Astrocyte (in vitro differentiated cells and primary cell): ENCODE measurements at places on chromosomes 3 and 15. TPM values are rescaled to one million over a fixed set of nuclear protein-coding genes. Genes with fewer than 3 reads are reported as not detected.

GRCh38 chr3:139281522-139282196 is 62.2 kb upstream of the MRPS22 start:
- peak; percentile 13 for DNase-seq

DNA sequence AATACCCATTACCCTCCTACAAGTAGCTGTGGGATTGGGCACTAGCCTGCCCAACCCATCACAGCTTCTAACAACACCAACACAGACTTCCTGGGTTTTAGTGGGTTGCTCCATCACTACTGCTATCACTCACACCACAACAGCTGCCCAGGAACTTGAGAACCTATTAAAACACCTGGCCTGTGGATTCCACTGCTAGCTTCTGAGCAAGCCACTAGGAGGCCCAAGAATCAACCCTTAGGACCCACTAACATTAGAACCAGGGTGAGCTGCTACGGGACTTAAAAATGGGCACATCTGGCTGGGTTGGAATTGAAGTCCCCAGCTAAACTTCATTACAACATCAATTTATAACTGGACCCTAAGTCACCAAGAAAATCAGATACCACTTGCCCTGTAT is 113.2 kb upstream of the TP63 start:
- no peak for DNase-seq

- DNase-seq, result no peak
Observed at GRCh38 chr3:138206196-138206595, 19.1 kb downstream of the ARMC8 start.

- DNase-seq, result no peak
Observed at GRCh38 chr15:28922707-28923012, 36.9 kb downstream of the APBA2 start.

- DNase-seq, result no peak
Observed at GRCh38 chr3:30768046-30768445, 126.4 kb downstream of the GADL1 start.

DNA sequence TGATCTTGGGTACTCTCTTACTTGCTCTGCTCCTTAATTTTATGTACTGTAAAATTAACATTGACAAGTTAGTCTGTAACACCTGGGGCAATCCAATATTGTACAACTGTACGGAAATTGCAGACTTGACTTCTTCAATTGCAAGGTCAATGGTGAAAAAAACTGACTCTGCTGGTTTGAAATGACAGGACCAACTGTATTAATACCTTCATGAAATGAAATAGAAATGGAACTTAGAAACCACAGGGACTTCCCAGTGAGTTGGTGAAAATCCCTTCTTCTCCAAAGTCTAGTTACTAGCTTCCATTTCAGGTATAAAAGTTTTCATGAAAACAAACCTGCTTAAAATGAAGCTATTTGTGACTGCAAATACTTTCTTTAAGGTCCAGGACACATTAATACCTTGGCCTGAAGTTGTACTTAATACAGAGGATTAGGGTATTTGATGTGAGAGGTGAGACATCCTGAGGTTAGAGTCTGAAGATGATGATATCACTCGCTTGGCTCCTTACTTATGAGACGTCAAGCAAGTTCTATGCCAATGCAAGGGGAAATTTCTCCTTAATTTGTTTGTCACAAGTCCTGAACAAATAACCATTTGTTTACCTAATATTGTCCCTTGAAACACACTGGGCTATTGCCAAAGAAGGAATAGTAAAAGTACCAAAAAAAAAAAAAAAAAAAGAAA is 226.2 kb upstream of the TP63 start:
- no peak for DNase-seq

Gene EHD4
- 46.4 and 51.4 TPM in 2 replicates for total RNA-seq

- DNase-seq, result peak; percentile 98
Observed at GRCh38 chr3:58041826-58042324, 33.7 kb downstream of the FLNB start.

DNA sequence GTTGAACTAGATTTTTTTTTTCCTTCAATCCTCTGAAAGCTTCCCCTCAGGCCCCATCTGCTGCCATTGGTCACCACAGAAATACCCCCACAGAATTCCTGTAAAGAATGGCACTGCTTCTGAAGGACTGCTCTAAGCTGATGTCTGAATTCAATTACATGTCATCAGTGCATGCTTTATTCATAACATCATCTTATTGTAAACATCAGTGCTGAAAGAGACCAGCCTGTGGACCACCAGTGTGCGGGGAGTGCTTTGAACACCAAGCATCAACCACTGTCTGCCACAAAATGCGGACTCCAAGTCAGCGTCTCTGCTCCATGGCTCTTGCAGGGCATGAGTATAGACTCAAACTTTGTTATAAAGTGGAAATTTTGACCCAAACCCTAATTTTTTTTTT is 11.6 kb downstream of the PHLDB2 start:
- no peak for DNase-seq

Gene SLC2A2
- total RNA-seq, result not detected in 2 replicates

GRCh38 chr3:191246630-191247029 is 47.6 kb downstream of the OSTN start:
- DNase-seq, result peak; percentile 85

Gene CCRL2
- 0.17 TPM in 1 of 2 replicates, not detected in the other for total RNA-seq

GRCh38 chr3:133138017-133138416 is 99.8 kb downstream of the TMEM108 start:
- DNase-seq, result no peak
